ENCODE measurements at places on chromosomes 16 and 17.

- DNase-seq = no peak
Observed at GRCh38 chr16:68517606-68518166, 21.4 kb upstream of the ZFP90 start.

DNA sequence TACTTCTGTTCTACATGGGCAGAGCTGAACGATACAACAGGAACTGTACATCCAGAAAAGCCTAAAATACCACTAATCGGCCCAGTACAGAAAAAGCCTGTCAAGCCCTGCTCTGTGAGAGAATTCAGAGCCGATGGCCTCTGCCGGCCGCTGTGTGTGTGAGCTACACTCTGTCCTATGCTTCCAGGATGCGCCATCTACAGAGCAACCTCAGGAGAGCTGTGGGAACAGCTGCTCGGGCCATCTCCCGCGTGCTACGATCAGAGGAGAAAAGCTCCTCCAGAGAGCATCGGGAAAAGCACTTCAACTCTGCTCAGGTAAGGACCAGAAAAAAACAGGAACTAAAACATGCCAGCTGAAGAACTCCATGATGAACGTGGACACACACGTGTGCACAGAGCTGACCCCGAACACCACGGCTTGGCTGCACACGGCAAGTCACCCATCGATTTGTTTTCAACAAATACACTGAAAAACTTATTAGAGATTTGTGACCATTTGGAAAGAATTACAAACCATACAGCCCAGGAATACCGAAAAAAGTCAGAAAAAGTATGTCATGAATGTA lies 115.9 kb downstream of the ANKRD11 start:
- no peak for DNase-seq

DNA sequence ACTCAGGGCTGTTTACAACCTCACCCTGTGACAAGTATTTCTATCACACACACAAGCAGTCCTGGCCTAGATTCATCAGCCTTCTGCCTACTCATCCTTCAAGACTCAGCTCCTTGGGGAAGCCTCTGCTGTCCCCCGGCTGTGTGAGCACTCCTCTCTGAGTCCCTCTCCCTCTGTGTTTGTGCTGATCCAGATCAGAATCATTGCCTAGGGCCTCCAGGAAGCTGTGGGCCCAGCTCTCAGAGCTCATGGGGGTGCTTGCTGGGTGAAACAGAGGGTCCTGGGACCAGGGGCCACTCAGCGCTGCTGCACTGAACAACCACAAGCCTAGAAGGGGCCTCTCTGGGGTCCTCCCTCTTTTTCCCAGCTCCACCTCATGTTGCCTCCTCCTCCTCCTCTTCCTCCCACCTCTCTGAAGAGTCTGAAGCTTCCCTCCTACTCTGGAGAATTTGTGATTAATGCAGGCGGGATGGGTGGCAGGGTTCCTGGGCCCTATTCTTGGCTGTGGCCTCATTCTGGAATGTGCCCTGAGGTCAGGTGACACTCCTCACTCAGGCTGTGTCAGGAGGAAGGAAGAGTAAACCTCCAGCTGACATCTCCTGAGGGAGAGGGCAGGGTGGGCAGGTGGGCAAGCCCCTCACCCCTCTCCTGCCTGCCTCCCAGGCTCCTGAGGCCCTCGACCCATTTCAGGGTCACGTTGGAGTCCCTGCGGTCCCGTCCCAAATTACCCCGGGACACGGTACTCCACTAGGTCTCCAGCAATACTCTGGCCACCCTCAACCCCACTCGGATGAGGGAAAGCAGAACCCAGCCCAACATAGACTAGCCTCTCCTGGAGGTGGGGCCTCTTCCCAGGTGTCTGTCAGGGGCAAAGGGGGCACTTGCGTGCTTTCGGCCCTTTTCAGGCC lies 10.1 kb downstream of the WFIKKN2 start:
- no peak for DNase-seq

- no peak for DNase-seq
Observed at GRCh38 chr16:81353895-81354294, 39.1 kb downstream of the GAN start.

GRCh38 chr16:76940251-76940650 lies 250.7 kb upstream of the MON1B start:
- peak; percentile 61 for DNase-seq

DNA sequence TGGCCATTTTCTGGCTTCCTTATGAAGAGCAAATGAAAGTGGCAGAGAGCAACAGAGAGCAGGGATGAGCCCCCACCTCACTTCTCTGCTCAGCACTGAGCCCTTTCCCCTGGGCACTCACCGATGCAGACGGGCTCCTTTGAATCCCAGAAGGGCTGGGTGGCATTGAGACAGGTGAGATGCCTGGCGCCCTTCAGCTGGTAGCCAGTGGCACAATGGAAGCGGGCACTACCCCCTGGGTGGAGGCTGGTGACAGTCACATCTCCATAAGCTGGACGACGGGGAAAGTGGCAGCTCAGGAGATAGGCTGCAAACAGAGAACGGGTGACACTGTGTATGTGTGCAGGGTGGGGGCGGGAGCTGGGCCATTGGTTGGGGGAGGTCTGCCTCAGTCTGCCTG lies 12.5 kb upstream of the PHF12 start:
- no peak for DNase-seq

DNA sequence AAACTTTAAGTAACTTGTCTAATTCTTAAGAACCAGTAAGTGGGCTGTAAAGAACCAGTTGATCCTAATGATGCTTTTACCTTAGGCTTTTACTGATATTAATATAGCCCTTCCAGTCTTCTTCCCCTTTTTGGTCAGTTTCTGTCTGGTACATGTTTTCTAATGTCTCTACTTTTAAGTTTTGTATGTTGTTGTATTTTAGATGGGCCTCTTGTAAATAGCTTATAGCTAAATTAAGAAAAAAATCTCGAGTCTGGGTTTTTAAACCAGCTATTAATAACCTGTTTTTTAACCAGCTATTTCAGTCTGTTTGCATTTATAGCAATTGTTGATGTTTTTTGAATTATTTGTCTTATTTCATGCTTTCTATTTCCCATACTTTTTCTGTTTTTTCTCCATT lies 79.0 kb downstream of the PITPNC1 start:
- DNase-seq = no peak

DNA sequence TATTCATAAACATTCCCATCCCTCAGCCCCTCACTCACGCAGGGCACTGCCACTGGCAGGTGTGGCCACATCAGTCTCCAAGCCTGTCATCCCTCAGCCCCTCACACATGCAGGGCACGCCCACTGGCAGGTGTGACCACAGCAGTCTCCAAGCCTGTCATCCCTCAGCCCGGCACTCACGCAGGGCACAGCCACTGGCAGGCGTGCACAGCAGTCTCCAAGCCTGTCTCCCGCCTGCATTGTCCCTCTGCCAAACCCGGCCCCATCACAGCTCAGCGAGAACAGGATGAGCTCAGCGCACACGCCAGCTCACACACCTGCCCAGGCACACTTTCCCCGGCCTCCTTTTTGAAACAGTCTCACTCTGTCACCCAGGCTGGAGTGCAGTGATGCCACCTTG lies 11.4 kb upstream of the KREMEN2 start:
- no peak for DNase-seq

Measured in COLO829 (cell line).